ENCODE measurements at places on chromosomes 13 and 19.

DNA sequence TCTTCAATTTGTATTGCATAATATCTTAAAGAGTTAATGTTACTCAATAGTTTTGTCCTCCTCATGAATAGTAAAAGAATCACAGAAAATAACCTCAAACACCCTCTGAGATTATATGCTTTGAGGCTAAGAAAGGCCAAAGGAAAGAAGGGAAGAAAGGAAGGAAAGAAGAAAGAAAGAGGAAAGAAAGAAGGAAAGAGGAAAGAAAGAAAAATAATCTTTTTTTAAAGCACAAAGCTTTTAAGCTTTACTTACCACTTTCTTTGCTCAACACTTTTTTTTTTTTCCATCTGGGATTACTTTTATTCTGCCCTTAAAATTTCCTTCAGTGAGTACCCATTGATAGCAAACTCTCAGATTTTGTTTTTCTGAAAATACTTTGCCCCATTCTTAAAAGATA is 369.1 kb downstream of the FGF9 start:
- DNase-seq, result no peak

GRCh38 chr13:97077341-97077740 is 83.1 kb upstream of the OXGR1 start:
- DNase-seq, result no peak

DNA sequence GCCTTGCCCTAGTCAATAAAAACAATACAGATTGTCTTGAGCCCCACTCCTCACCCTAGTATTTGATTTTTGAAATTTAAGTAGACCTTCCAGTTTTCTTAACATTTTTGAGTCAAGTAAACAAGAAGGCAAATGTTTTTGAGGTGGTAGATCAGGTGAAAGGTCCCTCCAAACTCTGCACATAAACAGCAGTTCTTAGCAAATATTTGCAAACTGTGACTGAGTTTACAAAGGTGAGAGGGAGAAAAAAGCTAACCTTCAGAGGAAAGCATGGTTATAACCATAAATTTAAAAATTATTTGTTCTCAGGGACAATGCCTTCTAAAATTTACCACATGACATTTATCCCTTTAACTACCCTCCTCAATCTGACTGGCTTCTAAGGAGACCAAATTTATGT is 84.6 kb upstream of the PCDH17 start:
- no peak for DNase-seq

DNA sequence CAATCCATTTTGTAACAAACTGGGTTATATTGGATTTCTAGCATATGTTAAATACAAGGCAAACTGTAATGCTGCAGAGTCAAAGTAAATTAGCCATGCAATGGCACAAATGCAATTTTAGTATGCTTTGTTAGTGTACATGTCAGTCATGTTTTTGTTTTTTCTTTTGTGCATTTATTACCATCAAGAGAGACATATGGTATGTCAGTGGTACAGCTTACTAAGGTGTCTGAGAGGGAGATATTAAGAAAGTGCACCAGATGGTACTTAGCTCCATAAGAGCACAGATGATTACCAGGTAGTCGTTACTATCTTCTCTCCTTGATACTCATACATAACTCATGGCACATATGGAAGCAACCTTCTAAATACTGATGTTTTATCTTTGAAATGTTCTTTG is 550.3 kb downstream of the GPC5 start:
- DNase-seq, result no peak

DNA sequence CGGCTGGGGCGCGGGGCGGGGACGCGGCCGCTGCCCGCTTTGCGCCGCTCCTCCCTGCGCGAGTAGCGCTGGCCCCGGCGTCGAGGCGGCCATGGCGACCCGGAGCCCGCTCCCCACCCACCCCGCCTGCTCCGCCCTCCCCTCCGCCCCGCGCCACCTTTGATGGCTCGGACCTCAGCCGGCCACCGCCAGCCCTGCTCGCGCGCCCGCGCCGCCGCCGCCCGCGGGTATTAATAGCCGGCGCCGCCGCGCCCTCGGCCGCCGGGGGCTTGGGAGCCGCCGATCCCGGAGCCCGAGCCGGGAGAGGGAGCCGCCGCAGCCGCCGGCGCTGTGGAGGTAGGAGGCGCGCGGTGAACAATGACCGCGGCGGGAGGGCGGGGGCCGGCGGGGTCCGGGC is 261 bp downstream of the FARP1 start:
- no peak for DNase-seq

- DNase-seq, result no peak
These were observed 435.9 kb upstream of the SGCG start for GRCh38 chr13:22744688-22745452.

GRCh38 chr19:6286676-6287075 is 6.9 kb upstream of the MLLT1 start:
- no peak for DNase-seq

- DNase-seq, result no peak
These were observed 431 bp downstream of the FUT3 start for GRCh38 chr19:5850743-5851293.

- DNase-seq, result no peak
These were observed 989 bp downstream of the ZNF766 start for GRCh38 chr19:52270266-52270885.

DNA sequence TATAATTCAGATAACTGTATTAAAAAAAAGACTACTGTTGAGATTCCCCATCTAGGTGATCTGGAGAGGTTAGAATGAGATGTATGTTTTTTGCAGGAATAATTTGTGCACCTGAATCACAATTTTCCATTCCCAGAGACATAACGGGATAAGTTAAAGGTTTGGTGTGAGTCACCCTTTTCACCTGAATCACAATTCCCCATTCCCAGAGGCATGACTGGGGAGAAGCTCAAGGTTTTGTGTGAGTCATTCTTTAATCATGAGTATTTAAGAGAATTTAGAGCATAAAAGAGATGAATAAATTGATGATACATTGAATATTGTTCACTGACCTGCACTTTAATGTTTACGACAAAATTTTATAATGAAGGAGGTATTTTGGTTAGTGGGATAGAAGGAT is 9.0 kb downstream of the OR7A5 start:
- DNase-seq, result no peak

- no peak for DNase-seq
These were observed 21.7 kb downstream of the AKAP8 start for GRCh38 chr19:15357906-15358305.

DNA sequence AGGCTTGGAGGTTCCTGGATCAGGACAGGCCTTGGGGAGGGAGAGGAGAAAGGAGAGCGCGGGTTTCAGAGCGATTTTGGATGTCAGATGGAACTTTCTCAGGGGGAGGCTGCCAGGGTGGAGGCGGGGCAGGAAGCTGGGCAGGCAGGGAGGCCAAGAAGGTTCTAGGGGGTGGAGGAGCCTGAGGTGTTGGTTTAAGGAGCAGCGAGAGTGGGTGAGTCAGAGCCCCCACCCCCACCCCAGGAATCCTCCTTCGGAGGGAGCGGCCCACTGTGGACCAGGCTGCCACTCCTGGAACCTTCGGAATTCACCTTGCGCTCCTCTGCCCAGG is 15.9 kb upstream of the NOP53 start:
- DNase-seq, result no peak

GRCh38 chr13:31913459-31913858 is 118.1 kb upstream of the FRY start:
- no peak for DNase-seq

DNA sequence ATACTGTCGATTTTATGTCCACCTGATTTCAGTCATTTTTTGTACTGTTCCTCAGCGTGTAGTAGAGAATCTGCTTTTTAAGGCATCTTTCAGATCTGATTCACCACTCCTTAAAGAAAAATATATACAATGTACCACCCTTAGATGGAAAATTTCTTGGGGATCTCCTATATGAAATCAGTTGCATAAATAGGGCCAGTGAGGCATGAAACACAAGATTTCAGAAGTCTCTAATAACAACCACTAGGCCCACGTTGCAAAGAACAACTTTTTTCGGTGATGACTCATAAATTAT is 1.4 kb downstream of the USP12 start:
- no peak for DNase-seq

DNA sequence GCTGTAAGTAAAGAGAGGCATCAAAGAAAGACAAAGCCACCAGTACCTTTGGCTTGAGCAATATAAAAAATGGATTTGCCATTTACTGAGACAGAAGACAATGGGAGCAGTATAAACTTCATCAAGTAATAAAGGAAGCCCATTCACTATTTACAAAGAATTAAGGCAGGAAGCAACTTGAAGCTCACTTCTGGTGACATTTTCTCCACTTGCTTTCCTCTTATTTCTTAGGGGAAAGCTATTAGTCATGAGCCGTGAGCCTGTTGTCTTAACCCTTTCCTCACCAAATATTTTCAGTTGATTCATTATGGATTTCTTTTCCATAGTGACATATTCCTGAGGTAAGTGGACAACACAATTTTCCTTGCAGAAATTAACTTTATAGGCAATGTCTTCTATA is 156.8 kb downstream of the DNAJC3 start:
- DNase-seq, result no peak

- no peak for DNase-seq
These were observed 2301.2 kb downstream of the PCDH9 start for GRCh38 chr13:64928696-64929499.

- no peak for DNase-seq
These were observed 75.4 kb upstream of the GPR183 start for GRCh38 chr13:99382428-99383133.

DNA sequence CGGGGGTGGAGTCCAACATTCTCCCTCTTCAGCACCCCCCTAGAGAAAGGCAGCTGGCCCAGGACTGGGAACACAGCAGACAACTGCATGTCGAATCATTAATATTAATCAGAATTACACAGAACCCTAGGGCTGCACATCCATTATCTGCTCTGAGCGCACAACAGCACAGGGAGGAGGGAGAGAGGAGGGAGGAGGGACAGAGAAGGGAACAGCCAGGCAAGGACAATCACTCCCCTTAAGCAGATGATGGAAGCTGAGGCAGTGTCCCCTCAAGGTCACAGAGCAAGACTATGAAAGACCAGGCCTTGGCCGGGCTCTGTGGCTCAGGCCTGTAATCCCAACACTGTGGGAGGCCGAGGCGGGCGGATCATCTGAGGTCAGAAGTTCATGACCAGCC is 25.7 kb downstream of the TLE6 start:
- no peak for DNase-seq

DNA sequence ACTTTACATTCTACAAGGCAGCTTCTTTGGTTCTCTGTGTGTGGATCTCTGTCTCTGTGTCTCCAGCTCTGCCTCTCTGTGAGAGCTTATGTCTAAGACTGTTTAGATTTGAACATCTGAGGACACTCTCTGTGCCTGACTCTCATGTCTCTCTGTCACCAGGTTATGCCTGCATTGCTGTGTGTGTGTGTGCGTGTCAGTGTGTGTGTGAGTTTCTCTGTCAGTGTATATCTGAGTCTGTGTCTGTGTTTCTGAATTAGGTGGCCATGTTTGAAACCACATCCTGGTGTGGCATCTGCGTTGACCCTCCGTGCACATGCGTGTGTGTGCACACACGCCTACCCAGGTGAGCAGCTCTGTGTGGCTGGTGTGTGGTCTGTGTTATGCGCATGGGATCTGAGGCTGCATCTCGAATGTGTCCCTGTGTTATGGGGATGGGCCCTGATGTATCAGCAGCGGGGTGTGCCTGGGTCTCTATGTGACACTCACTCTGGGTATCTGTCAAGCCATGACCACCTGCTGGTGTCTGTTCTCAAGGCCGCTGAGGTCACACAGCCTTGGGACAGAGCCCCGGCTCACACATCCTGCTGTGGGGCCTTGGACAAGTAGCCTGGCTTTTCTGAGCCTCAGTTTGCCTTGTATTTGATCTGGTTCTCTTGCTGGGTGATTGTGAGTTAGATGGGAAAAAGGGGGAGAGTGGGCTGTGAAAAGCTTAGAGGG is 6.7 kb downstream of the ATP1A3 start:
- no peak for DNase-seq

GRCh38 chr13:52947921-52948373 is 80.7 kb upstream of the OLFM4 start:
- DNase-seq, result no peak

- no peak for DNase-seq
These were observed 488 bp upstream of the EEF2 start for GRCh38 chr19:3985643-3986259.

DNA sequence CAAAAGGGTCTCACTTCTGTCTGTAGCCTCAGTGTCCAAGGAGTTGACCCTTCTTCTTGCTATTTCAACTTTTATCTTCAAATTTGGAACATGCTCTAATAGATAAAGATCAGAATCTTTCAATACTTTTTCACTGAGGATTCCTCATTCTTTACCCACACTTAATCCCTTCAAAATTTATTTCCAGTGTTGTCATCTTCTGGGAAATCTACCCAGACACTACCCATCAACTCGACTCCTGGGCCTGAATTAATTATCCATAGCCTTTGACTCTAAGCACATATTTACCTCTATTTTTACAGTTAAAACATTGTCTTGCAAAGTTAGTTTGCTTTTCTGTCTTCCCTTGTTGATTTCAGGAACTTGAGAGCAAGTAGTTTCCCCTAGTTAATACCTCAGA is 1022.5 kb downstream of the PCDH9 start:
- no peak for DNase-seq

DNA sequence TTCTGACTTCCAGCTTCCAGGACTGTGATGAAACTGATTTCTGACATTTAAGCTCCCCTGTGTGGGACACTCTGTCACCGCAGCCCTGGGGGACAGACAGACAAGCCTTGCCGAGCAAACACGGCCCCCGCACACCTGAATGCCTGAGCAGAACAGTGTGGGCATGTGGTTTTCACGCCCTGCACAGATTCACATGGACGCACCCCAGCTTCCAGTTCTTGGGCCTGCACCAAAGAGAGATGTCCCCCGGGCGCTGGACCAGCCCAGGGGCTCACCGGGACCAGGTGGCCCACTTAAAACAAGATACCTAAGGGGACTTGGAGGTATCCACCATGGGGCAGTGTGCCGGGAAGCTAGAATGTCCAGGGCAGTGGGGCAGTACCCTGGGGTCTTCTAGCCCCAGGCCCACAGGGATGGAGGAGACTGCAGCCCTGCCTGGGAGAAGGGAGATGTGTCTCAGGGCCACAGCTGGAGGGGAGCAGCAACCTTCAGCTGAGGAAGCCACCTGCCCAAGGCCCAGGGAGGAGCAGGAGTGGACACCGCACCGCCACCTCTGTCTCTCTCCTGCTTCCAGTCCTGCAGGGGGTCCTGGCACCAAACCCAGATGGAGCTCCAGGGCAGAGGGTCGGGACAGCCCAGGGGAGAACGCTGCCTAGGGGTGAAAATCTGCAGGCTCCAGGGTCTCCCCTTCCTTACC is 50.5 kb downstream of the SOX1 start:
- no peak for DNase-seq

GRCh38 chr19:14817052-14817451 is 17.9 kb downstream of the OR7A5 start:
- DNase-seq, result no peak

DNA sequence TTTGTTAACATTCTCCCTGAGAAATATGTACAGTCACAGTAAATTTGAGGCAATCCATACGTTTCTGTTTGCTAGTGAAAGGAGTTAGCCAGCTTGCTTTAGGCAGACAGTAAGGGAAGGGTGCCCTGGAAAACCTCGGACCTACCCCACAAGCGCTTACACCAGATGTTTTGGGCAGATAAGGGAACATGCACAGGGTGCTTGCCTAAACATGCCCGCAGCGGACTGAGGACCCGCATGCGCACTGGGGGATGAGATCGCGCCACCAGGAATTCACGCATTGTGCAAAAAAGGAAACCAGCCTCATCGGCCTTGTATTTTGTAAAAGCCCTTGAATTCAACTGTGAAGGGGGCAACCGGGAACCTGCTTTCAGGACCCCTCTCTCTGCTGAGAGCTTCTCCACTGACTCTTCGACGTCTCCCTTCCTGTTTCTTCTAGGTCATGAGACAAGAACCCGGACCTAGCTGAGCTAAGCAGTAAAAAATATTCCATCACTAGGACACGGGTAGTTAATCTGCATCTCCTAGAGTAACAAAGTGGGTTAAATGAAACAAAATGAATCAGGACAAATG is 1399.2 kb upstream of the ATXN8OS start:
- no peak for DNase-seq

- DNase-seq, result no peak
These were observed 89.3 kb downstream of the KL start for GRCh38 chr13:33105387-33106005.

Measured in progenitor cell of endocrine pancreas (in vitro differentiated cells).